ENCODE measurements at places on chromosomes 5 and 9.

- no peak for DNase-seq
Observed at GRCh38 chr5:90689064-90689463, 130.5 kb downstream of the ADGRV1 start.

DNA sequence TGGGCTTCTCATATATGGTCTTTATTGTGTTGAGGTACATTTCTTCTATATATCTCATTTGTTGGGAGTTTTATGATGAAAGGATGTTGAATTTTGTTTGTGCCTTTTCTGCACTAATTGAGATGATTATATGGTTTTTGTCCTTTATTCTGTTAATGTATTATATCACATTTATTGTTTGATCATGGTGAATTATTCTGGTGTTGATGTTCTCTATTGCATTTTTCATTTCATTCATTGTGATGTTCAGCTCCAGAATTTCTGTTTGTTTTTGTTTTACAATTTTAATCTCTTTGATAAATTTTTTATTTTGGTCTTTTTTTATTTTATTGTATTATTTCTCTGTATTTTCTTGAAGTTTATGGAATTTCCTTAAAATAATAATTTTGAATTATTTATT, 35.4 kb downstream of the FBXO4 start:
- DNase-seq = no peak

- no peak for DNase-seq
Observed at GRCh38 chr5:56115589-56115988, 117.5 kb downstream of the ANKRD55 start.

DNA sequence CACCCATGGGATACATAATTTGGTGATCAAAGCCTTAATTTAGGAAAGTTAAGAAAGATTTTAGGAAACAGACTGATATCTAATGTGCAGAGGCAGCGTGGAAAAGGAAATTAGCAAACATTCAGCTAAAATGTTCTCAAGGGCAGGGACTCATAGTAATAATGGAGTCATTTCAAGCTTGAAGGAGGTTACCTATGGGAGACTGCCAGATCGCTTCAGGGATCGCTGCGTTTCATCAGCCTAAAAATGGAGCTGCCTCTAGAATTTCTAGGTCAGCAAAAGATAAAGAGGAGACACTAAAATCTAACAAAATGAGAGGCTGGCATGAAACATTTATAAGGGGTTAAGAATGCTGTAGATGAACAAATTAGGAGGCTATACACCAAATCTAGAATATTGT, 115.5 kb downstream of the APBA1 start:
- DNase-seq = no peak

DNA sequence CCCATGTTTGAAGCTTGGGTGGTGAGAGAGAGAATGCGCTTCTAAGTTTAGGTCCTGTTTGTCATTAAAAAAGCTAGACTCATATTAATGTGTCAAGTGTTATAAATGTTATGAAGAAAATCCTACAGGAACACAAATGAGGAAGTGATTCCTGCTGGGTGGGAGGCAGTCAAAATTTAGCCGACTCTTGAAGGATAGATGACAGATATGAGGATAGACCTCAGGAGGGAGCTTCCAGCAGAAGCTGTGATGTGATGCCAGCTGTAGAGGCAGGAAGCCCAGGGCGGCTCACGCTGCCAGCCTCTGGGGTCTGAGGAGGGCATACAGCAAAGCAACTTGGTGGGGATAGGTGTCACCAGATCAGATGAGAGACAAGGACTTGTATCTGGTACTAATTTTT, 74.7 kb upstream of the ADAMTS16 start:
- no peak for DNase-seq

DNA sequence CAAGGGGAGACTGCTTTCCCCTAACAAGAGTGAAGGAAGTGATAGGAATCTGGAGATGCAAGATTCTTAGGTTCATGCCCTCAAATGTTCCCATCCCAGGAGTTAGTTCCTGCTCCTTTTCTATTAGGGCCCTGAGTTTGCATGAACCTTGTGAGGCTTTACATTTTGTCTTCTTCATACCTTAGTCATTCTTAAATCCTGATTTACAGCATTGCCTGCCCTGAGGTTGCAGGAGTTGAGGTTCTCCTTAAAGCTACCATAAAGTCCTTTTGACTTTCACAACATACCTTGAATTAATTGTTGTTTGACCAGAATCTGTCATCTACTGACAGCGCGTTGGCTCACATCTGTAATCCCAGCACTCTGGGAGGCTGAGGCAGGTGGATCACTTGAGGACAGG, 151.5 kb upstream of the ABCA1 start:
- no peak for DNase-seq

- DNase-seq = no peak
Observed at GRCh38 chr9:131144201-131144600, 18.8 kb downstream of the NUP214 start.

GRCh38 chr5:40412771-40413170, 266.9 kb upstream of the PTGER4 start:
- DNase-seq = no peak

- DNase-seq = no peak
Observed at GRCh38 chr9:14351221-14351836, 37.4 kb upstream of the NFIB start.

GRCh38 chr9:101727612-101728524, 10.6 kb downstream of the GRIN3A start:
- no peak for DNase-seq

GRCh38 chr9:127059030-127059429, 63.4 kb downstream of the ANGPTL2 start:
- DNase-seq = no peak

DNA sequence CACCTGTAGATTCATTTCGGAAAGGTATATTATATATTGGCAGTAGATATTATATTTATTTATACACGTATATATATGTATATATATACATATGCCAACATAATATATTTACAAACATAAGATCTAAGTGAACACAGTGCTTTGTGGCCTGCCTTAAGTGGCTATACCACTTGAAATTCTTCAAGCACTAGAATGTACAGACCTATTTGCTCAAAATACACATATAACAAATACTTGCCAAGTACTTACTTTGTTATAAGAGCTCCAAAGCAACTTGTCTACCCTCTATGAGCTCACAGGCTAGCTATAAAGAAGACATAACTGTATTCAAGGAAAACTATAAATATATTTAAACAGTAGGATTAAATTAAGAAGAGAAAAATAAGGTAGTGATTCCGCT, 33.6 kb upstream of the SLC36A1 start:
- peak; percentile 1 for DNase-seq

DNA sequence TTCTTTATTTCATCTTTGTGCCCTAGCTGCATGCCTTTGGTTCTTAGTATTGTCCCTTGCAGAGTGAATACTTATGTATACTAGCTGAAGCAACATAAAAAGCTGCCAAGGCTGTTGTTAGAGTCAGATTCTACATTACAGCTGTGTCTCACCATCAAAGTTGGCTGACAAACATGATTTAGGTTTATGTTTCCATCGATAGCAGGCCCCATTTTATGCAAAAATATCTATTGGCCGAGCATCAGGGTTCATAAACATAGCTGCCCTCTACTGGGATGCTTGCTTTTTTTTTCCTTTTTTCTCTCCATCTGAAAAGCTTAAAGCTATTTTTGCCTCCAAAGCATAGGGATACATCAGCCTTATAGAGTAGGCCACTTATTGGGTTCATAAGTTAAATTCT, 68.0 kb downstream of the FAM174A start:
- DNase-seq = no peak

DNA sequence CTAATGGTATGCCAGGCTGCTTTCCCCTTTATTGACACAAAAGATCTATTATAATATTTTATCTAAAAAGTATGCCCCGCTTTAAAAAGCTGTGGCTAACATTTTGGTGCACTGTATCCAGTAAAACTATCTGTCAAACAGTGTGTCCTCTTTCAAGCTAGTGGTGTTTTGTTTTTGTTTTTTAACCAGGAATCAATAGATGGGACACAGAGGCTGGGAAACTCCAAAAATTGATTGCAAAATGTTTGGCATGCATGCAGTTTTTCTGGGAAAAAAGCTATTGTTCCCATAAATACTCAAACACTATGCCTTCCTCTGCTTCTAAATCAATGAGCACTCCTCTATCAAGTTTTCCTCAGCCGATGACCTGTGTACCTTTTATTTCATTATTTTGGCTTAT, 34.3 kb upstream of the PDZD2 start:
- DNase-seq = no peak

DNA sequence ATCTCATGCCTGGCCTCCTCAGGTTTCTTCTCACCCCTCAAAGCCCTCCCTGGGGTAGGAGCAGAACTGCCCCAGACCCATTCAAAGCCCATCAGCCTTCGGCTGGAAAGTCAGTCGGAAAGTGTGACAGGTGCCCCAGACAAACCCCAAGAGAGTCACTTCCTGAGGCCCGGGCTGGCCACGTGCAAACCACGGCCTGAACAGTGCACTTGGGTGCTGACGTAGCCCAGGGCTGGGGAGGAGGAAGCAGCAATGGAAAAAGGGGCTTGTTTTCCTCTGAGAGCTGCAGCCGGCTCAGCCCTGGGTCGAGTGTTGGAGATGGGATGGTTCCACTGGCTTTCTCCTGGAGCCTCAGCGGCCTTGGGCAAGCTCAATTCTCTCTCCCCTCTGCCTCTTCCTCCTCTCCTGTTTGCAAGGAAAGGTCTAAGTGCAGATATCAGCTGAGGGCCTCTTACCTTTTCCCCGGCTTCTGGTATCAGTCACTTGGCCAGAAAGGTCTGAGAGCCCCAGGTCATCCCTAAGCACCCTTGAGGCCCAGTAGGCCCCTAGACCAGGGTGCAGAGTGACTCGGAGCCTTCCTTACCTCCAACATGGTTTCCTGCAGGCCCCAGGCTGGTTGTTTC, 5.9 kb upstream of the EGR1 start:
- DNase-seq = no peak

DNA sequence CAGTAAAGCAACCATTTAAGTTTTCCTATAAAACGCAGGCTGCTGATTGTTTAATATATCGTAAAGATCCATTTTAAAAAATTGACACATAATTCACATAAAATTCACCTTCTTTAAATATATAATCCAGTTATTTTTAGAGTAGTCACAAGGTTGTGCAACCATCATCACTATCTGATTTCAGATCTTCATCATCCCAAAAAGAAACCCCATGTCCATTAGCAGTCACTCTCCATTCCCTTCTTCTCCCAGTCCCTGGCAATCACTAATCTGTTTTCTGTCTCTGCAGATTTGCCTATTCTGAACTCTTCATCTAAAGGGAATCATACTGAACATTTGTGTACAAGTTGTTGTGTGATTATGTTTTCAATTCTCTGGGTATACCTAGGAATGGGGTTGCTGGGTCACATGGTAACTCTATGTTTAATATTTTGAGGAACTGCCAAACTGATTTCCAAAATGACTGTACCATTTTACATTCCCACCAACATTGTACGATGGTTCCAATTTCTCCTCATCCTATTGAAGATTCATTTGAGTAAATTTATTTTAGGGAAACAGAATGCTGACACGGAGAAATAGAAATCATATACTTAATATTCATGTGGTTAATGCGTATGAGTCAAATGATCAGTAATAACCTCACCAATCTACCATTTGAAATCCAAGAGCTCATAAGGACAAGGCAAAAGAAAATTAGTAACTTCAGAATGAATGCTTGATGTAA, 57.8 kb upstream of the PLPP1 start:
- no peak for DNase-seq

DNA sequence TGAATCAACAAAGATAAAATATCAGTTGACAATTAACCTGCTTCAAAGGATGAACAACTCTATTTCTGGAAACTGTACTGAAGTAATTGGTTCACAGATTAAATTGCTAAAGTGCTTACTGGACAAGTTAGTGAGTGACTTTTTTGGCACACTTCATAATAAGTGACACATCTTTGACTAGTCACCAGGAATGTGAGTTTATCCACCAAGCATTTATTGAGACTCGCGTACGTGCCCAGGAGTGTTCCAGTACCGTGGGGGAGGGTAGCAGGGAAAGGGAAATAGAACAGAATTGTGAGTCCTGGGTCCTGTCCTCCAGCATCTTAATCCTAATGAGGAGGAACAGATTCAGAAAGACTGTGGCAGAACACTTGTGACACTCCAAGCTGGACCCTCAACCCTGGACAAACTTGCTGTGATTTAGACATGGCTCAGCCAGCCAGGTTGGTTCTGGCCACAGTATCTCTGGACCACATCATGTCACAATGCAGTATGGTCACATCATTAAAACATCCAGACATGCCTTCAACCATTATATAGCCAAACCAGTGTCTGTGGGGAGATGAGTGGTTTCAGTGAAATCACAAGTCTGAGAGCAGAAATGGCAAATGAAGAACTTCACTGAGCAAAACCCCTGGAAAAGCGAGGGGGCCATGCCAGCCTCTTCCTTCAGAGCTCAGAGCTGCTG, 623.1 kb downstream of the BNC2 start:
- no peak for DNase-seq

DNA sequence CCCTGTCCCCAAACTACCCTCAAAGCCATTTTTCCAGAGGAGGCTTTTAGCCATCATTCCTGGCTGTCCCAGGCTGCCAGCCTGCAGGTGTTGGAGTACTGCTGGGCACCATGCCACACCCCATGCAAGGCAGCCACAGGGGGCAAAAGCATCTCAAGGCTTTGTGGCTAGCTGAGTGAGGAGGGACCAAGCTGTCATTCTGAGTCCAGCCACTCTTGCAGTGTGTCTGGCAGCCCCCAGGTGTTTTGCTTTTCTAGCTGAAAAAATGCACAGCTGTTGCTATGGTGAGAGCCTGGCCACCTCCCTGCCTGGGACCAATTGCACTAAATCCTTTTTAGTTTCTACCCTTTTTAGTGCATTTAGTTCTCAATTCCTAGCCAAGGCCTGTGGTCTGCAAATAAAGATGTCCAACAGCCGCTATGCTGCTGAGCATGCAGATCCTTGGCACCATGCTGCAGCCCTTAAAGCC, 50.4 kb upstream of the PTGS1 start:
- DNase-seq = no peak

- no peak for DNase-seq
Observed at GRCh38 chr9:132551556-132551955, 30.9 kb upstream of the BARHL1 start.

DNA sequence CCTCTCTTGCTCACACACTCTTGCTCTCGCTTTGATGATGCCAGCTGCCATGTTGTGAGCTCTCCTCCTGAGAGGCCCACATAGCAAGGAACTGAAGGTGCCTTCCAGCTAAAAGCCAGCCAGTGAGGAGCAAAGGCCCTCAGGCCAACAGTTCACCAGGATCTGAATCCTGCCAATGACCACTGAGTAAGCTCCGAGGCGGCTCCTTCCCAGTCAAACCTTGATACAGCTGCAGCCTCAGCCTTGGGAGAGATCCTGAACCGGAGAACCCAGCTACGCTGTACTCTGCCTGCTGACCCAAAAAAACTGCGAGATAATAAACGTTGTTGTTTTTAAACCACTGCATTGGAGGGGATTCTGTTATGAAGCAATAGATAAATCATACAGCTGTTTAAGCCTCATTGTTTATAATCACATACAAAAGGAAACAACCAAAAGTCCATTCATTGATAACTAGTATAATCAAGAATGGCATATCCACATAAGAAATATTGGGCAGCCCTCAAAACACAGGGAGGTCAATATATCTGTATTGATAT, 49.0 kb upstream of the IFNK start:
- no peak for DNase-seq

- no peak for DNase-seq
Observed at GRCh38 chr5:87113861-87114260, 153.8 kb upstream of the RASA1 start.
